ENCODE measurements at places on chromosomes 3 and 15.

DNA sequence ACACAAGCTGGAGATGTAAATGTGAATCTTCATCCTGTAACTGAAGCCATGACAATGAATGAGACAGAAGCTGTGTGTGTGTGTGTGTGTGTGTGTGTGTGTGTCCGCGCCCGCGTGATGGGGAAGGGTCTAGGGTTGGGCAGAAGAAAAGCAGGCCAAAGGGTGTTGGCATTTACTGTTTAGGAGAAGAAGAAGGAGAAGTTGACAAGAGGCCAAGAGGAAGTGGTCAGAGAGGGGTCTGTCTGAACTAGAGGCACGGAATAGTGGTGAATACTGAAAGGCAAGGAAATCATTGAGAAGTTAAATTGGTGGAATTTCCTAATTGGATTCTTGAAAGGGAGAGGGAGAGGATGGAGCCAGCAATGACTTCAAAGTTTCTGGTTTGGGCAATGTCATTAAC is 5.6 kb upstream of the NCEH1 start:
- no peak for DNase-seq

DNA sequence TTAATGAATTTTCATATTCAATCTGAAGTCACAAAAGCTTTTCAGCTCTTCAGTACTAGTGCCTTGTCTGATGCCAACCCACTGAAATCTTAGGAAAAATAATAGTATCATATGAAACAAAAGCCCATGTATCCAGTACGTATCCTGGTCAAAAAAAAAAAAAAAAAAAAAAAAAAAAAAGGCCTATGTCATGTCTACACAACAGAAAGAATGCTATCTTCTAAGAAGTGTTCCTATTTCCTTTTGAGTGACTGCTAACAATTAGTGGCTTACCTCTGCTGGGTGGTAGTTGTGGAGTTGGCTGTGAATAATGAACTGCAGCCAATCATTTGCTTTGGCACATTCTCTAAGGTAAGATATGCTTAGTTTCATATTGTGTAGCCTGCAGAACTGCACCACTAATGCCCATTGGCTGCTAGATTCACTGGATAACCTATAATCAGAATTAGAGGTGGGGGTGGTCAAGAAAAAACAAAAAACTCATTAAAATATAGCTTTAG is 59.6 kb downstream of the EIF3J start:
- no peak for DNase-seq

DNA sequence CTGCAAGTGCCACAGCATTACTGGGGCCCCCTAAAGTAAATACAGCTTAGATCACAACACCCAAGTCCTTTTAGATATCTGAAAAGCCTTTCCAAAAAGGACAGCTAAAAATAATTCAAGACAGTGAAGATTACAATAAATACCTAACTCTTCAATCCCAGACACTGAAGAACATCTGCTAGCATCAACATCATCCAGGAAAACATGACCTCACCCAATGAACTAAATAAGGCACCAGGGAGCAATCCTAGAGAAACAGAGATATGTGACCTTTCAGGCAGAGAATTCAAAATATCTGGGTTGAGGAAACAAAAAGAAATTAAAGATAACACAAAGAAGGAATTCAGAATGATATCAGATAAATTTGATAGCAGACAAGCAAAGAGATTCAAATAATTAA is 71.7 kb upstream of the TTC14 start:
- DNase-seq, result no peak

DNA sequence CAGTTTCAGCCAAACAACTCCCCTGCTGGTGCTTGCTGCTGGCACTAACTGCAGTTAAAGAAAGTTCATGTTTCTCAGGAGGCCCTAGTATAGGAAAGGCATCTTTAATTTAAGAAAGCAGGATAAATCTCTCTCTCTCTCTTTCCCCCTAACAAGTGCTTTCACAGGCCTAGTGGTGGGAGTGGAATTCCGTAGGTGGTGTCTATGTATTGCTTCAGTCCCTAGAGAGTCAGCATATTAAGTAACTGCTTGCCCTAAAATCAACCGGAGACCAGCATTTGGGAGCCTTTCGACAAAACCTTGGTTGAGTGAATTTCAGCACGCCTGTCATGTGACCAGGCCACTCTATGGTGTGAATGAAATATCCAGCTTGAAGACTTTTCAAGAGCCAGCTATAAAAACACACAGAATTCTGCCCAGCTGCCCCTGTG is 169.2 kb upstream of the TGFBR2 start:
- DNase-seq, result no peak

GRCh38 chr15:21262851-21263425 is 177.4 kb downstream of the POTEB3 start:
- no peak for DNase-seq

GRCh38 chr3:131658771-131659170 is 156.0 kb upstream of the MRPL3 start:
- no peak for DNase-seq

DNA sequence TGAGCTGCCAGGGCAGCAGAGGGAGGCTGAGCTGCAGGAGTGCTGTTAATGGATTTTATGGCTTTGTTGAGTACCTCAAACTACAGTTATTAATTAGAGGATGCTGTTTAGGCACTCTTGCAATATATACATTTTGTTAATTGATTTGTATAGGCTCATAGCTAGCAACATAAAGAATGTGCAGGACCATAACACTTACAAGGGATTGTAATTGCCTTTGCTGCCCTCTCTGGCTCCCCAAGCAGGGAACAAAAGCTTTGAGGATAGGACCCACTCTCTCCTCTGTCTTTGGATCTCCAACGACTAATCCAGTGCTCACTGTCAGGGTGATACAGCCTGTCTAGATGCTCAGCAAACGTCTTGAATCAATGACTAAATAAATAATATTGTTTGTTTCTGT is 1.2 kb upstream of the CLSTN2 start:
- DNase-seq, result no peak

- DNase-seq, result no peak
Observed at GRCh38 chr3:96449803-96450202, 364.6 kb upstream of the EPHA6 start.

- no peak for DNase-seq
Observed at GRCh38 chr15:59885832-59886231, 118.3 kb upstream of the FOXB1 start.

DNA sequence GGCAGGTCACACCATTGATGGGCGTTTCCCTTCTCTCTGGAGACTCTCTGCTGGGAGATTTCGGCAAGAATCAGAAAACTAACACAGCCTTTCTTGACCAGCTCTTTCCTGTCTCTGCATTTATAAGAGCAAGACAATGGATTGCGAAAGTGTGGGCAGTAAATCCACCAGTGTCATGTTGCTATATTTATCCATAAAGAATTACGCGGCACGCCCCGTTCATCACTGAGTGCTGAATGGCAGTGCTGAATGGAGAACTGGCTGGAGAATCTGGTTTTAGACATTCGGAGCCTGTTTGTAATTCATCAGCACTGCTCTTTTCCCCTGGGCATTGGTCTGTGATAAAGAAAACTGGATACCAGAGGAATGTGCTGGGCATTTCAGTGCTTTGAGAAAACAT is 2.0 kb upstream of the CEMIP start:
- DNase-seq, result no peak

DNA sequence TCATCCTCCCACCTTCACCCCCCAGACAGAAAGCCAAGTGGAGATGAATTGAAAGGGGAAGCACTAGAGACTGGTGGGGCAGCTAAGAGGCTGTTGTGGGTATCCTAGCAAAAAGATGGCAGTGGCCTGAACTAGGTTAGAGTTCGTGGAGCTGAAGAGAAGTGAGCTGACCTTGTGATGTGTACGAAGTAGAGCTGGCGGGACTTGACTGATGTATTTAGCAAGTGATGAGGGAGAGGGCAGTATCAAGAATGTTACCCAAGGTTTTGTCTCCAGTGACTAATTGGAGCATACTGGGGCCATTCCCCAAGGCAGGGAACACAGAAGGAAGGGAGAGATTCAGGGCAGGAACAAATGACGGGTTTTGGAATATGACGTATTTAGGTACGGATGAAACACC is 50.0 kb upstream of the CP start:
- DNase-seq, result no peak

DNA sequence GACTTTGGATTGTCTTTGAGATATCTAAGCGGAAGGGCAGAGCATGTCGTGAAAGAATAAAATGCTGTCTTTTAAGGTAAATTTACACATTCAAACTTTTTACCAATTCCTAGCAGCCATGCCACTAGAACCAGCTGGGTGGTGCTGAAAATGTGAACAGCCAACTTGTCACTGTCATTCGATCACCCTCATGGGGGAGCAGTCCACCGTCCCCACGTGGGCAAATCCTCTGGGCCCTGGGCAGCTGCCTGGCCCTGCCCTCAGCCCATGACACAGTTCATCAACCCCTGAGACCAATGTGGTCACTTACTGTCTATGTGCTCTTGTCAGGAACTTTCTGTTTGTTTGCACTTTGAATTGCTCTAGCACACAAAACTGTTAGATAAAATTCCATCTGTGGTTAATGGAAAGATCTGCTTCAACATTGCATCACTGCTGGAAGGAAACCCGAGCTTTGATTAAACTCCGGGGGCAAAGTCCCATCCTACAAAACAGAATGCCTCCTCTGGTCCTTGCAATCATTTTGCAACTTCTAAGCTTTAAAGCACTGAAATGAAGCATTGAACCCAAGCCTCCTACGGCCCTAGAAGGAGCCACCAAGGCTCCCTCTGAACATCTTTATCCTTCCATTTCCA is 50.1 kb downstream of the PCSK6 start:
- DNase-seq, result no peak

DNA sequence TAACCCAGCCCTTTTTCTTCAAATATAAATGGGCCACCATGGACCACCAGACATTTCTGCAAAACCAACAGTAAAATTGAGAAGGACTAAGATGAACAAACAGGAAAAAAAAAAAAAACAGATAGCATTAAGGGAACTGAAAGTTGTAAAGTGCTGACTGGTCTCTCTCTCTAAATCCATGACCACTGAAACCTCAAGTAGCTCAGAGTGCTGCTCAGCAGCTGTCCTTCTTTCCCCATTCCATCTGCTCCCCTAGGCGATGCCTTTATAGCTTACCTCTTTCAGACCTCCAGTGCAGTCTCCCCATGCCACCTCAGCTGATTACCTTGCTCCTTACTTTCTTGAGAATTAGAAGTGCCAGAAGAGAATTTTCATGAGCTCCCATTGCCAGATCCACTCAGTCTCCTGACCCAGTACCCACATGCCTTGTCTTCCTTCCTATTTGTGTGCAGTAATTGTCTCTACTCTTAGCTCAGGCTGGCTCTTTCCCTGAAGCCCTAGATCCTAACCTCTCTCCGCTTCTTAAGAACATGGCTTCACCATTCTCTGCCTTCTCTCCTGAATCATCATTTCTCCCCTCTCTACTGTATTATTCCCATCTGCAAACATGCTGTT is 23.9 kb upstream of the XIRP1 start:
- DNase-seq, result no peak

DNA sequence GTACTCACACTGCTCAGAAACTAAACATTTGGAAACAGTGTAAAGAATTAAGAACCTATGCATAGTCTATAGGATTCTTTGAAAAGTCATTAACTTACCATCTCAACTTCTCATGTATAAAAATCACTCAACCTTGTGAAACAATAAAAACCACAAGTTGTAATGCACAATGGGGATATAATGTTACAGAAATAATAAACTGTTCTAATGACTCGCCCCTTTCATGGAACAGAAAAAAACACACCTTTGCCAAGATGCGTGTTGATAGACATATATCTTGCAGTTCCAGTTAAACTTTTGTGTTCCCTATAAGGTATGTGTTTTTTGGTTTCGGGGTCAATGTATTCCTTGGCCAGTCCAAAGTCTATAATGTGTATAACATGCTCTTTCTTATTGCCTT is 50.8 kb upstream of the PPIB start:
- DNase-seq, result no peak

- peak; percentile 57 for DNase-seq
Observed at GRCh38 chr3:12662593-12663400, 1.1 kb downstream of the RAF1 start.

DNA sequence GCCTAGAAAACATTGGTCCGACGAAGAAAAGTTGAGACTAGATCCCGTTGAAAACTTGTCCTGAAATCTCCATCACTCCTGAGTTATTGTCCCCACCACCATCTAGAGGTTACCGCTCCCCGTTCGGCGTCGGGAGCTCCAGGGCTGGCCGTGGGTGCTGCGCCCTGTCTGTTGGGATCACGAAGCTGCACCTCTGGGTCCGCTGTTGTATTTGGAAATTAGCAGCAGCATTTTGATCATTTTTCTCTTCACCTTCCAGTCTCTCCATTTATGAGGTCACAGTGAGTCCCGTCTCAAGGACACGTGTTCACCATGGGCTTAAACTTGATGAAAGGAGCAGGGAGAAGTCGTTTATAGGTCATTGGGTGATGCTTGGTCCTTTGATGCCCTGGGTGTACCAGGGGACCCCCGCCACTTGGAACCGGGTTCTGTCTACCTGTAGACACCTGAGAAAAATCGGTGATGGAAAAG is 565 bp downstream of the MANF start:
- no peak for DNase-seq

DNA sequence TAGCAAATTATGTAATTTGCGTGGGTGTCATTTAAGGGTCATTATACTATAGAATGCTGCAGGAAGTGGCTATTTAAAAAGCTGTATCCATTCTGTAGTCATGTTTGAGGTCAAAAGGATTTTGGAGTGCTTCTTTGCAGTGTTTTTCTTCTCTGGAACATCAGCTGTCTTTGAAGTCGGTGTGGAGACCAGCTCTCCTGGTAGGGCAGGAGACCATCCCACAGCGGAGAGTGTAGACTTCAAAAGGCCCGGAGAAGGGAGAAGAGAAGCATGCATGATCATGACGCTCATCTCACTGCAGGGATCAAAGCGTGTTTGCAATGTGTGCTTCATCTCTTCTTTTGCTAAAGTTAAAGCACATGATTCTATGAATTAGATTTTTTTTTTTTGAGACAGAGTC is 19.9 kb downstream of the PXK start:
- DNase-seq, result no peak
